ENCODE measurements at places on chromosomes 16 and 17.

GRCh38 chr17:67506966-67507365 lies 129.9 kb downstream of the PITPNC1 start:
- no peak for DNase-seq

DNA sequence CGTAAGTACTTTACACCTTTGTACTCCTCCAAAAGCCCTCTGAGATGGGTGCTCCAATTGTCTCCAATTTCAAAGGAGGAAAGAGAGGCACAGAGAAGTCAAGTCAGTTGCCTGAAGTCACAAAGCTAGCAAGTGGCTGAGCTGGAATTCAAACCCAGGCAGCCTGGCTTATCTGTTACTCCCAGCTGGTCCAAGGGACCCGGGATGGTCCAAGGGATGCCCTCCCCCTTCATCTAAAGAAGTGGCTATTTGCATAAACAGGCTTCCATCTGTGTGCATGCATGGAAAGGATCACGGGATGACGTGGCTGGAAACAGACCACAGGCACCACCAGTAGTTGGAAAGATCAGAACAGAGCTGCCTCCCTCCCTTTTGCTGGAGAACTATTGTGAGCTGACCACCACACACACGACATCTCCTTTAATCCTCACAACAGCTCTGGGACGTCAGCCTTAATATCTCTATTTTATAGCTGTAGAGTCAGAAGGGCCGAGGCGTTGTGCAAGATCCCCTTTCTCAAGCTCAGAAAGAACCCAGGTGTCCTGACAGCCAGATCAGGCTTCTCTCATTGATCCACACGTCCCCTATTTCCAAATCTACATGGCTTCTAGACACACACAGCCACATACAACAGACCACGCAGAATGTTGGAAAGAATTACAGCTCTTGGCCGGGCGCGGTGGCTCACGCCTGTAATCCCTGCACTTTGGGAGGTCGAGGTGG lies 10.9 kb upstream of the COL1A1 start:
- DNase-seq, result no peak

DNA sequence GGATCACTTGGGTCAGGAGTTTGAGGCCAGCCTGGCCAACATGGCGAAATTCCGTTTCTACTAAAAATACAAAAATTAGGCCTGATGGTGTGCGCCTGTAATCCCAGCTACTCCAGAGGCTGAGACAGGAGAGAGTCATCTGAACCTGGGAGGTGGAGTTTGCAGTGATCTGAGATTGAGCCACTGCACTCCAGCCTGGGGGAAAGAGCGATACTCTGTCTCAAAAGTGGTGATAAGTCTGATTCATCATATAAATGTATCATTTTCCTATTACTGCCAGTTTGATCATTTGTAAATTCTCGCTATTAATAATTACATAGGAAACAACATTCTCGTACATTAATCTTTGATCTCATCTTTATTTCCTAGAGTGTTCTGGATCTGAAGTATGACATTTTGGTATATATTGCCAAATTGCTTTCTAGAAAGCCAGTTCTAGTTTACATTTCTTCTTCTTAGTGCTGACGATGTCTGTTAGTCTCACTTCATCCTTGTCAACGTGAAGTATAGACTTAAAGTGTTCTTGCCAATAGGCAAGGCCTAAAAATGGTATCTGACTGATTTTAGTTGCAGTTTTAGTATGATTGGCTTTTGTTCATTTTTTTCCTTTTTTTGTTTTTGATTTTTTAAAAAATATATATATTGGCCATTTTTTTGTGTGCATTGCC lies 9.7 kb downstream of the RABEP1 start:
- DNase-seq, result no peak

- DNase-seq, result no peak
These were observed 1.1 kb downstream of the DHRS11 start for GRCh38 chr17:36592716-36593321.

DNA sequence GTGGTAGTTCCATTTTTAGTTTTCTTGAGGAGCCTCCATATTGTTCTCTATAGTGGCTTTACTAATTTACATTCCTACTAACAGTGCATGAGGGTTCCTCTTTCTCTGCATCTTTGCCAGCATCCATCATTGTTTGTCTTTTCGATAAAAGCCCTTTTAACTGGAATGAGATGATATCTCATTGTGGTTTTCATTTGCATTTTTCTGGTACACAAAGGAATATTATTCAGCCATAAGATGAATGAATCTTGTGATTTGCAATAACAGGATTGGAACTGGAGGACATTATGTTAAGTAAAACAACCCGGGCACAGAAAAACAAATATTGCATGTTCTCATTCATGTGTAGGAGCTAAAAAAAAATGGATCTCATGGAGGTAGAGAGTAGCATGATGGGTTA lies 31.6 kb downstream of the ITGAM start:
- DNase-seq, result no peak

- DNase-seq, result peak; percentile 46
These were observed 12.3 kb downstream of the GLIS2 start for GRCh38 chr16:4328046-4328781.

GRCh38 chr17:31627960-31628359 lies 231.1 kb downstream of the COPRS start:
- no peak for DNase-seq
